ENCODE measurements at places on chromosomes 3 and 15. TPM values are rescaled to one million over a fixed set of nuclear protein-coding genes. Genes with fewer than 3 reads are reported as not detected.

DNA sequence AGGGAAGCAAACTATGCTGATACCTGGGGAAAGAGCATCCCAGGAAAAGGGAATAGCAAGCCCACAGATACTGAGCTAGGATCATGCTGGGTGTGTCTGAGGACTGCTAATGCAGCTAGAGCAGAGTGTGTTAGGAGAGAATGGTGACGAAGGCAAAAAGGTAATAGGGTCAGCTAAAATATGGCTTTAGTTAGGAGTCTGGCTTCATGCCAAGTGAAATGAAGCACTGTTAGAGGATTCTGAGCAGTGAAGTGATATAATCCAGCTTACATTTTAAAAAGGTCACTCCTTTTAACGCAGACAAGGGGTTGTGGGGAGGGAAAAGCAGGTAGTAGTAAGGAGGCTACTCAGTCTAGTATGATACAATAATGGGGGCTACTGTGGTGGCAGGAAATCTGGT lies 30.4 kb downstream of the SECISBP2L start:
- no peak for DNase-seq

DNA sequence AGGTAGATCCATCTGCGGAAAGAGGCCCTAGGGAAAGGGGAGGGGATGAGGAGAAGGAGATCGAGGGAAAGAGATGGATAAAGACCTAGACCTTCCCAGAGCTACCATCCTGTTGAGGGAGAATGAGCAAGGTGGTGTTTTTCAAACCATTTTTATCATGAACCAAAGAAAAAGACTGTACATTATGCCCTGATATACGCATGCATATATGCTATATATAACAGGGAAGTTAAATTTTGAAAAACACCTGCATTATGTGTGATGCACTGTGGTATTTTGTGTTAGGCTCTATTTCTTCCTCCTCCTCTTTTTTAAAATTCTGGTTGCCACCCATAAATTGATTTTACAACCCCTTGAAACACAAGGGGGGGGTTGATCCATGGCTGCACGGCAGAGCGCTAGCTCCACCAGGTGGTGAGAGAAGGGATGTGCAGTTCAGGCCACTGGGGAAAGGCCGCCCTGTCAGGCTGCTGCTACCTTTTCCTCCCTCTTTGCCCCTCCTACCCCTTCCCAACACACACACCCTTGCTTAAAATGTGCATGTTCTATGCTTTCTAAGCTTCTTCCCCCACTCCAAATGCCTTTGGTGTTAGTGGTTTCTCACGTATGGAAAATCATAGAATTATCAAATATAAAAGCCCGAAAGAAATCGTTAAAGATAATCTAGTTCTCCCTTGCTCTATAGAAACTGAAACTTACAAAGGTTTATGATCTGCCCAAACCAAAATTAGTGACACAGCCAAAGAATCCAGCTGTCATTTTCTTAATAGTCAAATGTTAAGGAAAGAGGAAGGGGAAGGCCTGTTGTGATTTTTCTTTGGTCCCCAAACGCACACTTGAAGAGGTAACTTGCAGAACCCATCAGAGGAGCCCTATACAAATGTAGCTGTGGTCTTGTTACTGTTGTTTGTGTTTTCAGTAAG lies 262.0 kb upstream of the UMPS start:
- DNase-seq = peak; percentile 74

DNA sequence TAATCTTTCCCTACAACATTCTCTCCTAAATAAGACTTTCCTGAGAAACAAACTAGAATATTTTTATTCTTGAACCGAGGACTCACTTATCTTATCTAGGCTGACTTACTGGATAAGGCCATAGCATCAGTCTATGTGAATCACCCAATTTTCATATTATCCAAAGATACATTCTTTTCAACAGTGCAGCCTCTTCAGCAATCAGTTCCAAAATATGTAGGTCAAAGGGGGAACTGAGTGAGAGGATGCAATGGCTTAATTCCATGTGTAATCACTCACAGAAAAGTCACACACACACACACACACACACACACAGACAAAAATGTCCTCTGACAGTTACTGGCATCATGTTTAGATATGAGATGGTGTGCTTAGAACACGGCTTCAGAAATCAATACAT lies 31.5 kb upstream of the MECOM start:
- DNase-seq = no peak

DNA sequence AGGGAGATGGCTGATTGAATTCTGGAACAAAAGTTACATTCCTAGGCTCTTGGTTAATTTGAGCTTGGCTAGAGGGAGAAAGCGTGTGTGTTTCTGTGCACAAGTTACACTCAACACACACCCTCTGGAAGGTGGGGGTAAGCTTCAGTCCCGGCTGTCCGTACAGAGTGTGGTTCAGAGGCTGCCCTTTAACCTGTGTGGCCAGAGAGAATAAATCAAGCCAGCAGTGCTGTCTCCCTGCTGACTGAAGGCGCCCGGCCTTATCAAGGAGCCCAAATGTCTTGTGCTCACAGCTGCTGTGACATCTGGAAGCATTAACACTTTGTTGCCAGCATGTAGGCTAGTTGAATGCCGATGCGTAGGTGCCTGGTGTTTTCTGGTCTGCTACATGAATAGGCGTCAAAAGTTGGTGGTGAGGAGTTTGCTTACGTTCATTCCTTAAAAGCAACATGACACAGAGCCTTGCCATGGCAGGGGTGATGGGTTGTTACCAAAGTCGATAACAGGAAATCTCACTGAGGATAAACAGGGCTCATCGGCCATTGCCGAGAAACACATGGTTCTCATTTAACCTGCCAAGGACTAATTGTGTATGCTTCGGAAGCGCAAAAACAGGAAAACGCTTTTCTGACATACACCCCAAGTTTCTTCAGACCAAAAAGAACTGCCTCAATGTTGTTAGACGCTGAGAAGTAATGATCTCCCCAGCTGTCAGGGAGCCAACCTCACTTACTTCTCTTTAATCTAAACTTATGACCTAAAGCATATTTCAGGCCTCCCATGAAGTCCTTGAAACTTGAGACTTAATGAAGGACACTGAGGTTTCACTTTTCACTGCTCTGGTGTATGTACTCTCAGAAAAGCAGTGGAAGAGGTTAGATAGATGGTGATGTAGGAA lies 95.8 kb upstream of the CTDSPL start:
- no peak for DNase-seq

DNA sequence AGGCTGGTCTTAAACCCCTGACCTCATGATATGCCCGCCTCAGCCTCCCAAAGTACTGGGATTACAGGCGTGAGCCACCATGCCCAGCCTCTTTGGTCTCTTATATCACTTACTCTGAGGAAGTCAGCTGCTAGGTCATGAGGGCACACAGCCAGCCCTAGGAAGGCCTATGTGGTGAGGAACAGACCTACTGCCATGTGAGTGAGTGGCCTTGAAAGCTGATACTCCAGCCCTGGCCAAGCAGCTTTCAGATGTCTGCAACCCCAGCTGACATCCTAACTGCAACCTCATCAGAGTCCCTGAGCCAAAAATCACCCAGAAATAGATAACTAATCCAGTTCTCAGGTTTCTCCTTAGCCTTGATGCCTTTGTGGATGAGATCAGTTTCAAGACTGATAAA lies 224.3 kb downstream of the EDEM1 start:
- no peak for DNase-seq

DNA sequence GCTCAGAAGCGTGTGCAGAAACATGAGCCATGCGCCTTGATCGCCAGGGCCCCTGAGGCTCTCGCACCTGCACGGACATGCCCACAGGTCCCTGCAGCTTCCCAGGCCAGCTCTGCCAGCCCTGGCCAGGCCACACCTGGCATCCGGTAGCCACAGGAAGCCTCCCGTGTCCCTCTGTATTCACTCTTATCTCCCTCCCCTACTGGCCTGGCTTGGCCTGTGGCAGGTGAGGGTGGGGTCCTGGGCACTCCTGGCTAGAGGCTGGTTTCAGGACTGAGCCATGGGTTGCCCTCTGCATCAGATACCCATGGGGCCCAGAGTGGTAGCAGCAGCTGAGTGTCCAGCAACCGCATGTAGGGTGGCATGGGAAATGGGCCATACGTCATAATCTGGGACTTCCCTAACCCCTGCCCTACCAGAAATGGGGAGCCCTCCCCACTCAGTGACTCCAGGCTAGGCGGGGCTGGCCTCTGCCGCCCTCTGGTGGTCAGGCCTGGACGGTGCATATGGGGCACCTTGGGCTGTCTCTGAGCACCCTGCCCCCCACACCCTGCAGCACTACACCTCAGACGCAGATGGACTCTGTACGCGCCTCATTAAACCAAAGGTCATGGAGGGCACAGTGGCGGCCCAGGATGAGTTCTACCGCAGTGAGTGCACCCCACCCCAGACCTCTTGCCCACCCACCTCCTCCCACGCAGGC lies 12.6 kb upstream of the LMAN1L start:
- no peak for DNase-seq

DNA sequence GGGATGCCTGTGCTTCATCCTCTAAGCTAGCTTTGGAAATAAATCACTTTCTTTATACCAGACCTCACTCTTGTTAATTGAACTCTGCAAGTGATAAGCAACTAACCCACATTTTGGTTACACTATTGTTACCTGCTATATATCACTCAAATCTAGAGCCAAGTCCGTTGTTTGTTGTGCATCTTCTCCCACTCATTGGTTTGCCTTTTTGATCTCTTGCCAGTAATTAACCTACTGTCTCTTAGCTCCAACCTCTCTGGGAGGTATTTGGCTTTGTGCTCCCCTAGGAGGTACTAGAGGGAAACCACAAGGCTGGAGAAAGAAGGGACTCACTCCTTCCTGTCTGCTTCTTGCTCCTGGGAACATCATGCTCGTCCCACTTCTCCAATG lies 12.8 kb upstream of the CRBN start:
- no peak for DNase-seq

DNA sequence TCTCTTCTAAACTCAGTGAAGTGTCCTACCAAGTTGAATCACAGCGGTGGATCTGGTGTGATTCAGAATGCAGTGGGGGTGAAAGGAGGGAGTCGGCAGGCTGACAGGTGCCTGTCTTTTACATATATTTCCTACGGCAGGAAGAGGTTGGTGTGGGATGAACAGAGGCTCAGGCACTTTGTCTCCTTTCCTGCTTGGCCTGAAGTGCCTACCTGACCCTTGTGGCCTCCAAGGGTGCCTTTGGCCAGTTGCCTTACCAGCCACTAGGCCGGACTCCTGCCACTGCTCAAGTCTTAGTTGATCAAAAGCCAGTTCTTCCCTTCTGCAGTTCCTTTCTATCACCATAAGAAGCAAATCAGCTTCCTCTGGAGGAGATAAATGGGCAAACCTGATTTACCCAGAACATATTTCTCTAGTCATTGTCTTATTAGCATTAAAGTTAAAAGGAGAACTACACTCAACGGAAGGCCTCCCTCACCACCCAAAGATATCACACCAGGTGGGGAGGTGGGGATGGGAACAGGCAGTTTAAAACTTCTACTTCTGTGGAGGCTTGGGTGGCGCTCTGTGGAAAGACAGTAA lies 52.1 kb downstream of the CRTC3 start:
- no peak for DNase-seq

GRCh38 chr3:188941103-188941502 lies 230.7 kb upstream of the TPRG1 start:
- DNase-seq = no peak

DNA sequence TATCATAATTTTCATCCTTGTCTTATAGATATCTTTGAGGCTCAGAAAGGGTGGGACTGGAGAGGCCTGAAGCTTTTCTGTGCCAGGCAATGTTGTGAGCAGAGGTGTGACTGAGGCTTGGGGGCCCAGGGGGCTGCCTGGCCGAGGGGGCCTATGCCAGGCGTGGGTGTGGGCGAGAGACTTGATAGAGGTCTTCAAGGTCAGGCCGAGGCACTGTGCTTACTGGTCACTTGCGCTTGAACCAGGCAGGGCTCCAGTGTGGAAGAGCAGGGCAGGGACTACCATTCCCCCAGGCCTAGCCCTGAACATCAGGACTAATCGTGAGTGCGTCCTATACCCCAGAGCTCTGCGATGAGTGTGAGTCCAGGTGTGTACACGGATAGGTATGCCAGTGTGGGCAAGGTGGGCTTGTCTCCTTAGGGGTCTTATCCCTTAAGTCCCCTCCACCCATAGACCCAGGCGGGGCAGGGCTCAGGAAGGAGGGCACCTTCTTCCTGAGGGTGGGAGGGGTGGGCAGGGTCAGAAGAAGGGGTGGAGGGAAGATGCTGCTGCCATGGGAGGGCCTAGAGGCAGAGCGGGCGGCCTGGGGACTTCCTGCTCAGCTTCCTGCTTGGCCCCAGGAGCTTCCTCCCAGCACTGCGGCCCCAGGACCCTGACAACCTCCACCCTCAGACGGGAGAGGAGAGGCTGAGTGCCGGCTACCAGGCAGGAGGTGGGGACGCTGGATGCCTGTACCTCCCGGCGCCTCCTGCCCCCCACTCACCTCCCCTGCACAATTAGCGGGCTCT lies 84.7 kb downstream of the LINGO1 start:
- no peak for DNase-seq

GRCh38 chr15:66947471-66947870 lies 117.9 kb upstream of the SMAD3 start:
- no peak for DNase-seq

- DNase-seq = no peak
Measured at GRCh38 chr3:168991803-168992202, 671.7 kb downstream of the MECOM start.

DNA sequence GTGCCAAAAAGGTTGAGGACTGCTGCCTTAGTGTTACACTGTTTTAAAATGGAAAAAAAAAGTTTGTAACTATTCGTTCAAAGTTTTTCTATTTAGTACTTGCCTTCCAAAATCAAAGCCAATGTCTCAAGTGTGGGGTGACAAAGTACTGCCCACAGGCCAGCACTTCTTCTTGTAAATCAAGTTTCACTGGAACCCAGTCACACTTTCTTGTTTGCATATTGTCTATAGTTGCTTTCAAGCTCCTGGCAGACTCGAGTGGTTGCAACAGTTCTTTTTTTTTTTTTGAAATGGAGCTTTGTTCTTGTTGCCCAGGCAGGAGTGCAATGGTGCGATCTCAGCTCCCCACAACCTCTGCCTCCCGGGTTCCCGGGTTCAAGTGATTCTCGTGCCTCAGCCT lies 75.3 kb upstream of the RPL35A start:
- no peak for DNase-seq

GRCh38 chr3:47985381-47985780 lies 30.8 kb downstream of the MAP4 start:
- DNase-seq = no peak

GRCh38 chr15:27770086-27770607 lies 329.0 kb downstream of the OCA2 start:
- DNase-seq = no peak

- DNase-seq = no peak
Measured at GRCh38 chr3:71599416-71599815, 15.9 kb upstream of the FOXP1 start.

- no peak for DNase-seq
Measured at GRCh38 chr15:73265536-73266153, 103.1 kb downstream of the HCN4 start.

- no peak for DNase-seq
Measured at GRCh38 chr3:177337541-177338331, 140.5 kb upstream of the TBL1XR1 start.

GRCh38 chr3:48305396-48305795 lies 28.1 kb downstream of the SPINK8 start:
- no peak for DNase-seq

The CASR gene
- total RNA-seq = 0.02 TPM

The GPR171 gene
- total RNA-seq = not detected

The MUC20 gene
- 8.7 TPM for total RNA-seq

The PDZRN3 gene
- total RNA-seq = 42.9 TPM

The SPTBN5 gene
- 2.7 TPM for total RNA-seq

The FAM43A gene
- total RNA-seq = 11.0 TPM

The CCK gene
- not detected for total RNA-seq

The SLC9C1 gene
- 0.69 TPM for total RNA-seq

The SLC24A5 gene
- total RNA-seq = not detected

The FETUB gene
- not detected for total RNA-seq
